ENCODE measurements at places on chromosomes 16 and 17.
A peak's percentile ranks its signal among the peaks of the same experiment; 100 is the strongest.

- DNase-seq: no peak
Observed at GRCh38 chr16:2834968-2835367, 4.9 kb downstream of the ZG16B start.

GRCh38 chr17:45777388-45777787 lies 6.7 kb upstream of the CRHR1 start:
- no peak for DNase-seq

GRCh38 chr16:87464691-87465300 lies 28.0 kb downstream of the ZCCHC14 start:
- DNase-seq: peak; percentile 67

DNA sequence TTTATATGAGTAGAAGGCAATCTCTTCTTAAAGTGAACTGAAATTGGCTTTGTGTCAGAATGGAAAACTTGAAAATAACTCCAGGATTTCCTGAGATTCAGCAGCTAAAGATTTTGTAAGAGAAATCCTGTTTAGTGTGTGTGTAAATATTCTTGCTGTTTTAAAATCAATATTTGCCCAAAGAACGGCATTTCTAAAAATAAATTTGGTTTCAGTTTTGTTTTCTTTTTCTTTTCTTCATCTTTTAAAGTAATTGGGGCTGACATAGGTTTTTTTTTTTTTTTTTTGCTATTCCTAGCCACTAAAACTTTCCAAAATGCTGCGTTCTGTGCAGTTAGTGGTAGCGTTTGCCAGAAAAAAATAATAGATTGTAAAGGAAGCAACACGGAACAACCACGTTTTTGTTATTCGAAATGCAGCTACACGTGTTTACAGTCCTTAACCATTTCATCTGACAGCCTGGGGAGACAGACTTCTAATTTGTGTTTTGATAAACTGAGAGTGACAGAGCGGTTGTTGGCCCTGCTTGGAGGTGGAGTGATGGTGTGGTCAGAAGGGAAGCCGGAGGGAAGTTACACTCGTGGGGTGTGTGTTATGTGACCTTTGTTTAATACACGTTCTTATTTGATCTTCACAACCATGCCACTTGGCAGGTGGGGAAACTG lies 21.6 kb upstream of the SMPD3 start:
- no peak for DNase-seq

DNA sequence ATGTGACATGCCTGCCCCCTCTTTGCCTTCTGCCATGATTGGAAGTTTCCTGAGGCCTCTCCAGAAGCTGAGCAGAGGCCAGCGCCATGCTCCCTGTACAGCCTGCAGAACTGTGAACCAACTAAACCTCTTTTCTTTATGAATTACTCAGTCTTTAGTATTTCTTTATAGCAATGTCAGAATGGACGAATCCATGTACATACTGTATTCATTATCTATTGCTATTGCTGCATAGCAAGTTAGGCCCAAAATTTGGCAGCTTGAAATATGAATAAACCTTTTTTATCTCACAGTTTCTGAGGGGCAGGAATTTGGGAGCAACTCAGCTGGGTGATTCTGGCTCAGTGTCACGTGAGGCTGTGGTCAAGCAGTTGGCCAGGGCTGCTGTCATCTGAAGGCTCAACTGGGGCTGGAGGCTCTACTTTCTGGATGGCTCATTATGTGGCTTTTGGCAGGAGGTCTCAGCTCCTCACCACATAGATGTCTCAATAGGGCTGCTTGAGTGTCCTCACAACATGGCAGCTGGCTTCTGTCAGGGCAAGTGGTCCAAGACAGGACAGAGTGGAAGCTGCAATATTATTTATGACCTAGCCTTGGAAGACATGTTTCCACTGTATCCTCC lies 40.0 kb downstream of the SOCS1 start:
- no peak for DNase-seq

DNA sequence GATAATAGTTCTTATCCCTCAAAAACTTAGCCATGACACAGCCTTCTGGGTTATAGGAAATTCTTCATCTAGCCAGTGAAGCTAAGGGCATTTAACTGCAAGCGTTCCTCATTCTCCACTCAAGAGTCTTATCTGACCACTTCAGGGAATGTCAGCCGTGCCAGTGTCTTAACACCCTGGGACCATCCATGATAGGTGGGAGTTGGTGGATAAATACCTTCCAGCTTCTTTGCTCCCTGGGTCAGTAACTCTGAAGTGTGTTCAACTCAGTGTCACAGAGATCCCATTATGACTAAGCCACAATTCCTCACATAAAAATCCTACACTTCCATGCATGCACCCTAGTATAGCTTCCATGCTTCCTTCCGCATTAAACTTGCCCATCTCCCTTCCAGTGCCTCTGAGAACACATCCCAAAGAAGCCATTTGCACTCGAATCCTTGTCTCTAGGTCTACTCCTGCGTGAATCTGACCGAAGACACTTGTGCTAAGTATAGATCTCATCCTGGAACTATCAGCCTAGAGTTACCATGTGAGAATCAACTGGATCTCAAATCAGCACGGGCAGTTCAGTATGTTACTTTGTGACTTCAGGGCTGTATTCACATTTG lies 264.3 kb upstream of the MAF start:
- no peak for DNase-seq

- no peak for DNase-seq
Observed at GRCh38 chr17:73553311-73553710, 90.9 kb downstream of the SDK2 start.

GRCh38 chr16:391885-392335 lies 5.1 kb upstream of the NME4 start:
- peak; percentile 57 for DNase-seq

DNA sequence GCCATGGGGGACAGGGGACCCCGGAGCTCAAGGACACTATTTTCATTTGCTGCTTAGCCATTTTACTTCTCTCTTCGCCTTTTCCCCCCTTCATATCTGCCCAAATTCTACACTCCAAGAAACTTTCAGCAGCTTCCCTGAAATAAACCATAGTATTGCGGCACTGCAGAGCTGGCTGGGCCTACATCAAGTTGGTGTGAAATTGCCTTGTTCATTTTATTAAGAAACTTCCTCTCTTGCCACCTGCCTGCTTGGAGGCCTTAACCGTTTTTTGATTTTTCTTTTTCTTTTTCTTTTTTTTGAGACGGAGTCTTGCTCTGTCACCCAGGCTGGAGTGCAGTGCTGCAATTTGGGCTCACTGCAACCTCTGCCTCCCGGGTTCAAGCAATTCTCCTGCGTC lies 7.4 kb upstream of the CPNE2 start:
- DNase-seq: no peak

- peak; percentile 87 for DNase-seq
Observed at GRCh38 chr16:31108035-31108793, at the start of gene BCKDK. Gene BCKDK, plus strand, starts transcription at chr16:31108386. Its CDS starts 838 bp downstream, at chr16:31109224.

- no peak for DNase-seq
Observed at GRCh38 chr17:27634026-27634335, 3.0 kb downstream of the LGALS9 start.

DNA sequence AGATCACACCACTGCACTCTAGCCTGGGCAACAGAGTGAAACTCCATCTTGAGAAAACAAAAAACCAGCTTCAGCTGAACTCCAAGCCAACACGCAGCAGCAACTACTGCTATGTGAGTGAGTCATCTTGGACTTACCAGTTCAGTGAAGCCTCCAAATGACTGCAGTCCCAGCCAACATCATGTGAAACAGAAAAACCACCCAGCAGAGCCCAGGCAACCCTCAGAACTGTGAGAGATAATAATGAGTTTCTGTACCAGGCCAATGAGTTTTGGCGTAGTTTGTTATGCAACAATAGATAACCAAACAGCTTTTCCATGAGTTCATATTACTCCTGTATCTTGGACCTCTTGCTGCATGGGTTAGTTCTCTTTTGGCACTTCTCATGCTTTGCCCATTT lies 23.3 kb downstream of the PHF12 start:
- DNase-seq: no peak

GRCh38 chr17:58985971-58986370 lies 120.7 kb downstream of the TRIM37 start:
- no peak for DNase-seq

- no peak for DNase-seq
Observed at GRCh38 chr17:60303406-60304099, 88.4 kb downstream of the USP32 start.

- DNase-seq: no peak
Observed at GRCh38 chr17:51540151-51540550, 279.8 kb downstream of the UTP18 start.

GRCh38 chr16:19113577-19114358 lies at the start of gene ITPRIPL2:
Gene ITPRIPL2, plus strand, starts transcription at chr16:19113964. Its CDS starts 498 bp downstream, at chr16:19114462.
- peak; percentile 94 for DNase-seq

DNA sequence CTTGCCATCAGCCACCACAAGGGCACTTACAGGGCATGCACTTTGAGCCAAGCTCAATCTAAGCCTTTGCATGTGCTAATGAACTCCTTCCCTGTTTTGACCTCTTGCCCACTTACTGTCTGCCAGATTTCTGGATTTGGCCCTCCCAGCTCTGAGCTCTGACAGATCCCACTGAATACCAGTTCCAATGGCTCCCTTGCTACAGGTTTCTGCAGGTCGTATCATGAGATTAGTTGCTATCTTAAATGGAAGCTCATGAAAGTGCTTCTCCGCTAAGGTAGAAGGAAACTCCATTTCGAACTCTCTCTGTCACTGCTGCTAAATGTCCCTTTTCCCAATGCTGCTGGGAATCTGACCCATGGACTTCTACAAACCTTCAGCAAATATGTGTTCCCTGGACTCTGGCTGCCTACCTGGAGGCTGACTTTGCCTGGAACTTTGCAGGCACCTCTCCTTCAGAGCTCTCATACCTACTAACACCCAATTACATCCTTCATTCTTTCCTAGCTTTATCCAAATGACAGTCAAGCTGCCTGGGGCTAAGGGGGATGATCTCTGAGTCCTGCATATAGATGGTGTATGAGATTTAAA lies 23.5 kb upstream of the TOB1 start:
- no peak for DNase-seq

DNA sequence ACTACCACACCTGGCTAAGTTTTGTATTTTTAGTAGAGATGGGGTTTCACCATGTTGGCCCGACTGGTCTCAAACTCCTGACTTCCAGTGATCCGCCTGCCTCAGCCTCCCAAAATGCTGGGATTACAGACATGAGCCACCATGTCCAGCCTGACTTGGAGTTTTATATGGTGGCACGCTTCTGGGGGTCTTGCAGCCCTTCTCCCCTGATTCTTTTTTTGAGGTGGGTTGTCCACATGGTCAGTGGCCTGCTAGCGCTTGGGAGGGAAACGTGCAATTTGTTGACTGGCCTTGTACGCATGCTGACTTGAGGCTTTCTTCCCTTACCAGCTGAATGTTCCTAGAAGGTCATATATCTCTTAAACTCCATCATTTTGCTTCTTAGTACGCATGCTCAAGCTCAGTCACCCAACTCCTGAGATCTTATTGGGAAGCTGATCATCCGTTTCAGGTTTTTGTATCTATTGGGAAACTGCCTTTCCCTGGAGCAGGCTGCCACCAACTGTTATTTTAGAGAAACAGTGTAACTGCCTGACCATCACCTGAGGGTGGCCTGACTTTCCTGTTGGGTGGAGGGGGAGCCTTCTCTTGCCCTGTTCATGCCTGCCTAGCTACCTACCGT lies 13.7 kb upstream of the LDHD start:
- no peak for DNase-seq

GRCh38 chr17:42107597-42108576 lies 4.6 kb downstream of the DHX58 start:
- DNase-seq: peak; percentile 78

DNA sequence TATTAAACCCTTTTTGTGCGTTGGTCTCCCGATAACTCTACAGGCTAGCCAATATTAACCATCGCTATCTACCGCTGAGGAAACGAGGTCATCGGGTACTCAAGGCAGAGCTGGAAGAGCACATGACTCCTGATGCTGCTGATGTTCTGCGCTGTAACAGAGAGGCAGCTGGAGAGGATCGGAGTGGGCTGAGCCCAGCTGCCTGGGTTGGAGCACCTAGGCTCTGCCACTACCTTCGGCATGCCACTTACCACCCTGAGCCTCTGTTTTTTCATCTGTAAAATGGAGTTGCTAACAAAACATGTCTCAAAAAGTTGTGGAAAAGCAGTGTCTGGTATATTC lies 432 bp upstream of the SLC46A1 start:
- DNase-seq: no peak

GRCh38 chr16:55949518-55949917 lies 74.3 kb upstream of the CES5A start:
- no peak for DNase-seq

GRCh38 chr16:82242201-82242600 lies 72.2 kb upstream of the MPHOSPH6 start:
- DNase-seq: peak; percentile 54

DNA sequence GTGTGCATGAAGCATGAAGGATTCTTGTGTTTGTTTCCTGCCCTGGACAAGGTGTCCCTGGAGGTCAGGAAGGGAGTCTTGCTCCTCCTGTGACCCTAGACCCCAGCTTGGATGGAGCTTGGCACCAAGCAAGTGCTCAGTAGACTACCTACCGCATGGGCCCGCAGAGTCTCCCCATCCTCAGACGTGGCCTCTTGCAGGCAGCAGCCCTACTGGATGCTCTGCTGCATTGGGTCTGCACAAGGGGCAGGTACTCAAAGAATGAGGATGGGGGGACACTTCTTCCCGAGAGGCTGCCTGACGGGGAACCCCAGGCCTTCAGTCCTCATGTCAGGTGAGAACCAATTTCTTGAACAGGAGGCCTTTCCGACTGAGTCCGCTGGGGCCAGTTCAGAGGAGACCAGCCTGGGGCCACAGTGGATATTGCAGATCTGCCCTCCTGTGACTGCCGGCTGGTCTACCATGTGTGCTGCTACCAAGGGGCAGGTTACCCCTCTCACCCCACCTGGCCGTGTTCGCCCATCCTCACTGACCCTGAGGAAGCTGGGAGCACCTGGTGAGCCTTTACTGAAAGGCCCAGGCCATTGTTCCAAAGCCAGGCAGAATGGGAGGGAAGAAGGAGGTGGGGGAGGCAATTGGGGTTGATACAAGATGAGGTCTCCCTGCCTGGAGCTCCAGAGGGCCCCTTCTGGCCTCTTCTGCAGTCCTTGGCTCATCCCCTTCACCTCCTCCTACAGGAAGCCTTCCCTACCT lies 206.3 kb downstream of the RAB11FIP4 start:
- DNase-seq: no peak

DNA sequence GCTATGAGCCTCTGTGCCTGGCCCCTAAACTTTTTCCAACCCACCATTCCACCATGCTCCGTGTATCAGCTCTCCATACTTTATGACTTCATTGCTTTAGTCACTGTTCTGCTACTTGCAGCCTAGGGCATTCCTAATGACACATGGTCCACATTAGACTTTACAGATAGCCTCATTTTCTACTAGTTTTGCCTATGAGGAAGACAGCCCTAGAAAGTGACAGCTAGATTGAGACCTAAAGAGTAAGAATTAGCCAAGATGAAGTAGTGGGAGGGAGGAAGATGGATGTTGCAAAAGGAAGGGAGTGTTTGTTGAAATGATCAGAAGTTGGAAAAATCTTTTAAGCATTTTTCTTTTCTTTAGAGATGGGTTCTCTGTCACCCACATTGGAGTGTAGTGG lies 11.0 kb downstream of the C16orf54 start:
- DNase-seq: no peak

Measured in right hindlimb (tissue), 1 donor.